ENCODE measurements at places on chromosomes 2 and 18.

- DNase-seq: no peak
These were observed 26.9 kb upstream of the GPR75 start for GRCh38 chr2:53886406-53887280.

- DNase-seq: no peak
These were observed 399.9 kb downstream of the MEIS1 start for GRCh38 chr2:66834859-66835258.

DNA sequence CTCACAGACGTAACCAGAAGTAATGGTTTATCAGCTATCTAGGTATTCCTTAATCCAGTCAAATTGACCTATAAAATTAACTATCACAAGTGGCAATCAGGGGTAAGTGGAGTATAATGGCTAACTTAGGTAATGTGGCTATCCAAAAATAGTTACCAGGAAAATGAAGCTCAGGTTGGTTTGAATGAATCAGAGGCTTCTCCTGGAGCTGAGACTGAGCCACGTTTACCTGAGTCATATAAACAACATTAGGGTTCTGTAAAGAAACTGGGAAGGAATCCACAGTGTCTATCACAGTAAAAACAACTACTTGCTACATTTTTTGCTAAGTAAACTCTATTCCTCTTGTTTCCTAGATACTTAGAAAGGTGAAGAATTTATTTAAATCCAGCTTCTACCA is 236.0 kb upstream of the SPHKAP start:
- DNase-seq: no peak

DNA sequence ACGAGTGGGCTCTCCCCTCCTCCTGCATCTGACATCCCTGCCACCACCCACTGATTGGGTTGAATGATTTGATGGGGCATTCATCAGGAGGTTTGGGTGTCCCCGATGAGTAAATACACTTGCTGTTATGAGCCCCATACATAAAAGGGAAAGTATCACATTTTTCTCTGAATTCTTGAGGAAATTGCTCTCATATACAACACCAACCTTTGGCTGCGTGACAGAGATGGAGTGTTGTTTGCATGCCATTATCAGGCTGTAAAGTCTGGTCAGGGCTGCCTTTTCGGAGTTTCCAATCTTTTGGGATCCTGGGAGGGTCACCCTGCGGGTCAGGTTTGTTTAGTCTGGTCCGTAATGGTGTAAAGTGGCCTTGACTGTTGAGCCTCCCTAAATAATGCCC is 227.9 kb upstream of the SPRED2 start:
- DNase-seq: no peak

DNA sequence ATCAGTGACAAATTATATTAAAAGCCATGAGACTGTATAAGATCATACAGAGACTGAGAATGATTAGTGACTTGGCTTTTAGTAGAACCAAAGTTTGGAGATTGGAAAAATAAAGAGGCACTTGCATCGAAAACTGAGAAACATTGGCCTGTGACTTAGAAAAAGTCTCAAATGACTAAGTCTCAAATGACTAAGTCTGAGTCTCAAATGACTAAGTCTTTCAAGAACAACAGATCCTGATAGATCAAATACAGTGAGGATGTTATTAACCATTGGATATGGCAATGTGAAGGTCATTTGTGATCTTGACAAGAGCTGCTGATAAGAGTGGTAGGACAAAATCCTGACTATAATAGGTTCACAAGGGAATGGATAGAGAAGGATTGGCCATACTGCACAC is 135.5 kb upstream of the FANCL start:
- DNase-seq: no peak

DNA sequence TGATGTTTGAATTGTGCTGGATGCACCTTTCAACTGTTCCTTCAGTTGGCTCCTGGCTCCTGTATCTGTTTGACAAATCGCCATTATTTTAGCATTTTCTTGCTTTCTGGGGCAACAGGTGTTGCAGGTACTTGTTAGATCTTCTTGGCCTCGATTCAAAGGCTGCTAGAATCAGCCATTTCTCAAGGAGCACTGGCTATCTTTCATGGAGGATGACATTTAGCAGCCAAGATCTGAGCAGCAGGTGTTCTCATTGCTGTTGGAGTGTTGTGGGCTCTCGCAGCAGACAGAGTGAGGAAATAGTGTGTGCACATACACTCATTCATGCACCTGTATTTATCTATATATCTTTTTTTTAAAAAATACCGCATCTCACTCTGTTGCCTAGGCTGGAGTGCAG is 52.2 kb downstream of the INPP5D start:
- no peak for DNase-seq

- DNase-seq: no peak
These were observed 243.0 kb downstream of the RPRM start for GRCh38 chr2:153235516-153235915.

DNA sequence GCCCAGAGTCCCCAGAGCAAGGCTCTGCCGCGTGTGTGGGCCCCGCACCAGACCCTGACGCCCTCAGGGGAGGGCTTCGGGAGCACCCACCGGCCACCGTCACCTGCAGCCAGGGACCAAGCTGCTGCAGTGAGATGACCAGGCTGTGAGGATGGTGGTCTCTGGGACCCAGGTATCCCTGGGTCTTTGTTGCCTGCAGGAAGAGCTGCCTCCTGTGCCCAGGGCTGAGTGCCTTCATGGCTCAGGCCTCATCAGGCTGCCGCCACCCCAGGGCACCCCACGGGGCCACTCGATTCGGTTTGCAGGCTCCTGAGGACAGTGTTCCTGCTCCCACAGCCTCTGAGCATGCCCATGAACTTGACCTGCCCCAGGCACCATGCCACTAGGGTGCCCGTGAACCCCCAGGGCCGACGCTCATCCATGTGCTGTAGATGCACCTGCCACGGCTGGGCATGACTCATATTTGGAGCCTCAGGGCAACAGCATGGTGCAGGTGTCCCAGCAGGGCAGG is 109.8 kb downstream of the FAM210A start:
- DNase-seq: no peak

GRCh38 chr2:201130524-201131186 is 14.7 kb downstream of the CFLAR start:
- DNase-seq: no peak

DNA sequence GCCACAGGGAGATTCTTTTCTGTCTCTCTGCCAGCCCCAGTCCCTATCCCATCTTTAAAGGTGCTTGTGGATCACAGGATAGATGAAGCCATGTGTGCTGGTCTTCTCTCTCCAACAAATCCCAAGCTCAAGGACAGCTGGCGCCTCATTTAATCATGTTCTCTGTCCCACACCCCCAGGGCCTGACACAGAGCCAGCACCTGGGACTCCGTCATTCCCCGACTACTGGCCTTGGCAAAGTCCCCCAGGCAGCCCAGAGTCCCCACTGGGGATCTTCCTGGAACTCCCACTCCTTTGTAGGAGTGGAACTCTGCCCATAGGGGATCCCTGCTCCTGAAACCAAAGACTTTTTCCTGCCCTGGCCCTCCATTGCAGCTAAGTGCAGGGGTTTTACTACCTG is 60.8 kb downstream of the MTHFD2 start:
- DNase-seq: no peak

- DNase-seq: no peak
These were observed 38.4 kb downstream of the YPEL5 start for GRCh38 chr2:30185178-30185577.
